ENCODE measurements at places on chromosomes 1 and 21.

DNA sequence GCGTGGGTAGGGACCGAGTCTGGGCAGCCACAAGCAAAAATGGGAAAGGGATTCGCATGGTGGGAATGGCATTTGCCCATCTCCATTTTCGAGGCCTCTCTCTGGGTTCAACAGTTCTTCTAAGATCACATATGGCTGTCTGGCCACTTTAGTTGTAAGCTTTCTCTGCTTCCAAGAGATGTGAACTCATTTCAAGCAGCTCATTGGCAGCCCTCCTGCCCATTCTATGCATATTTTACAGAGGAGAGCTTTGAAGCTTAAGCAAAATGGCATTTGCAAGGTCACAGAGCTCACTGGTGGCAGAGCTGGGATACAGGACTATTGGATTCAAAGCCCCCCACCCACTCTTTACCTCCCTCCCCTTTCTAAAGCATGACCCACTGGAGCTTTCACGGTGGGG is 93.7 kb downstream of the HHIPL2 start:
- ATAC-seq: no peak

DNA sequence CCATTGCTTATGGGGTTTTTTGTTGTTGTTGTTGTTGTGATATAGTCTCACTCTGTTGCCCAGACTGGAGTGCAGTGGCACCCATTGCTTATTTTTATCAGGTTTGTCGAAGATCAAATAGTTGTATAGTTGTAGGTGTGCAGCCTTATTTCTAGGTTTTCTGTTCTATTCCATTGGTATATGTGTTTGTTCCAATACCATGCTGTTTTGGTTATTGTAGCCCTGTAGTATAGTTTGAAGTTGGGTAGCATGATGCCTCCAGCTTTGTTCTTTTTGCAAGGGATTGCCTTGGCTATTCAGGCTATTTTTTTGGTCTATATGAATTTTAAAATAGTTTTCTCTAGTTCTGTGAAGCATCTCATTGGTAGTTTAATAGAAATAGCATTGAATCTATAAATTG is 11.6 kb downstream of the ZNF678 start:
- no peak for ATAC-seq

GRCh38 chr1:52145137-52145536 is 3.2 kb downstream of the ZFYVE9 start:
- ATAC-seq: no peak

DNA sequence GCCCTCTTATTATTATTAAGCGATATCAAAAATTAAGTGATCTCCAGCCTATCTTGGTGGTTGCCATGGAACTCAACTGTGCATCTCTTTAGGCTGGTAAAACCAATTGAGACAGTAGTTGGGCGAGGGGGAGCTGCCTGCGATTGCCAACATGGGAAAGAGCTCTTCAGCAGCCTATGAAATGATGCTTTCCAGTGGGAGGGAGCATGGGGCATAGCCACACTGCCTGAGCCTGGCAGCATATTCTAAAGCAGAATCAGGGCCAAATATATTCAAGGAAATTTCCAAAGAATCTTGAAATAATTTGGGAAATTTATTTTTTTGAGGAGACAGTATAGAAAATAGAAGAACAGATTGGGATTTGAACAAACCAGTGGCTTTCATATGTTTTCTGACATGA is 126.9 kb upstream of the DNAH14 start:
- ATAC-seq: no peak

DNA sequence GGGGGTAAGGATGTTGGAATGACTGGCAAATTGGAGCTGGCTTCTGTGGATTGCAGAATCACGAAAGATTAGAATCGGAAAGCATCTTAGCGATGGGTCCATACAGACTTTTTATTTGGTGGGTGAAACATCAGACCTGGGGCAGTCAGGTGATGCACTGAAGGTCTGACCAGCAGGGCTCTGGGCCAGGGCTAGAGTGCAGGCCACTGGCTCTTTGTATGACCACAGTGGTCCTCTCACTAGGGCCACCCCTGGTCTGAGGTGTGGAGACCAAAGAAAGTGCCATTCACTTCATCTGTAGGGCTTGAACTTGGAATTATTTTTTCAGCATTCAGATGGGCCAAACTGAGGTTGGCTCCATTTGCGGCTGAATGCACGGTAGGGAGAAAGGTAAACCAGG is 306.4 kb downstream of the RPS6KC1 start:
- ATAC-seq: no peak

DNA sequence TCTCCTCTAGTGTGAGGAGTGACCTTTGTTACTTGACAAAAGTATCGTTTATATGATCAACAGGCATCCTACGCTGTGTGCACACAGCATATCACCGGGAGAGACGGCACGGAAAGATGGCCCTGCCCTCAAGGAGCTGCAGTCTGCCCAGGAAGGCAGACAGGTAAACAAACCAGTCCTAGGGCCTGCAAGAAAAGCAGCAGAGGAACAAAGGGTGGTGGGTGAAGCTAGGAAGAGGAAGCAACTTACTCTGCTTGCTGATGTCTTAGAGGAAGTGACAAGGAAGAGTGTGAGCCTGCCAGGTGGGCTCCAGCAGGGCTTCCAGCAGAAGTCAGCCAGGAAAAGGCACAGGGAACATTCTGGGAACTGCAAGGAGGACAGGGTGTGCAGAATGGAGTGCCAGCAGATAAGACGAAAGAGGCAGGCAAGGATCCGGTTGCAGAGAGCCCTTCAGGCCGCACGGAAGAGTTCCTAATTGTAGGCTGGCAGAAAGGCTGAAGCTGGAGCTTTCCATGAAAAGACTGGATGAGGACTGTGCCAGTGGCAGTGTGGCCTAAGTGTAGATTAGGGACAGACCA is 106.7 kb downstream of the SLC45A1 start:
- peak; percentile 29 for ATAC-seq

DNA sequence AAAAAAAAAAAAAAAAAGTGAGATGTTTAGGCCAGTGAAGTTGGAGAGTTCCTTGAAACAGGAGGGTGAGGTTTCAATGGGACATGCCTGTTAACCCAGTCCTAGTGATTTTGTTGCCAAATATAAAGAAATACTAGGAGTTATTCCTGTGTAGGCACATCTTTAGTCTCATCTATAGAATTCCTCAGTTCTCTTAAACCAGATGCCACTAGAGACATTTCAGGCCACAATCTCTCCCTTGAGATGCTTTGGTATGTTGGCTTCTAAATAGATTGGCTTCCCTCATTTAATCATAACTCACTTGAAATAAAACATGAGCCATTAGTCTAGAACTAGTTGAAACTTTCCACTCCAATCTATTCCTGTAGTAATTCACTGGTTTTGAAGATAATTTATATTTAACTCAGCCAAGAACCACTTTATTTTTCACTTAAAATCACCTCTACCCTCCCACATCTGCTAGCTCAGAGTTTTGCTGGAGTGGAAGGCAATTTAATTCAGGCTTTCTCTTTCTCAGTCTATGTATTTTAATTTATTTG is 29.8 kb downstream of the GPR137B start:
- no peak for ATAC-seq

DNA sequence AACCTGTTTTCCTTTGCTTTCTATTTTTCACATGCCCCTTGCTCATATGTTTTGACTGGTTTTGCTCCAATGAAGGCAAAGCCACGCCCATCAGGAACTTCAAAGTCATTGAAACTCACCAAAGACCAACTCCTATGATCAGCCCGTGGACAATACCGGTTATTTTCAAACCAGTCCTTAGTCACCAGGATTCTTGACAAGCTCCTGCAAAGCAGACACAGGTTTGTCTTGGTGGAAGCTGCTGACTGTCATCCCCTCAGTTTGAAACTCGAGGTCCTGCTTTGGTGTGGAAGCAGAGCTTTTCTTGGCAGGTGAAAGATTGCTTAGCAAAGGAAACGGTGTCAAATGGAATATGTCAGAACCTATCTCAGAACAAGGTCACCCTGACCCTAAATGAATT is 384.7 kb upstream of the CXADR start:
- no peak for ATAC-seq

DNA sequence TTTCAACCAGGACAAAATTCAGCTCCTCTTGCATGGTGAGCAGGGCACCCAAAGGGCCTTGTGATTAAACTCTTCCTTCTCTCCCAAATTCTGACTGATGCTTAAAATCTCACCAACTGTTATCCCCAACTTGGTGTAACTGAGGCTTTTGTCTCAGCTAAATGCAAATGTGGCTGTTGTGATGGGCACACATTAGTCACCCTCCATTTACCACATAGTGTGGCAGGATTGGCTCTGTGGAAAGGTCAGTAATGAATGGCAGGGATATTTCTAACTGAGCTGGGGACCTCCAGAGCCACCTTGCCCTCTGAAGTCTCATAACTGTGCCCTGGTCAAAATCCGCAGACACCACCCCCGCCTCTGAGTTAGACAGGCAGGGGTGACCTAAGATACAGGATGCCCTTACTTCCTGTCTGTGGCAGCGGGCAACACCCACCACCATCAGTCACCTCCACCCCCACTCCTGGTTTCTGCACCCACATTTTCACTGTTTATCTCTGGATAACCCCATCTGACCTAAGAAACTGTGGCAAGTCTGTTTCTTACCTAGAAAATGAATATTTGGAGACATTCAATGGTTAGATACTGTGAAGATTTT is 25.4 kb upstream of the RGS16 start:
- peak; percentile 86 for ATAC-seq

GRCh38 chr1:203558064-203558760 is 64.3 kb downstream of the OPTC start:
- no peak for ATAC-seq

All from activated CD4-positive, CD25-positive, alpha-beta regulatory T cell treated with anti-CD3 and anti-CD28 coated beads, Interleukin-2, amount 50 U/mL, for 24 hours (primary cell).